ENCODE measurements at places on chromosomes 5 and 9.
A peak's percentile ranks its signal among the peaks of the same experiment; 100 is the strongest.

- DNase-seq: no peak
These were observed 3.2 kb upstream of the MAPK9 start for GRCh38 chr5:180294913-180295555.

GRCh38 chr5:177487975-177488374 is 9.4 kb downstream of the PDLIM7 start:
- DNase-seq: no peak

DNA sequence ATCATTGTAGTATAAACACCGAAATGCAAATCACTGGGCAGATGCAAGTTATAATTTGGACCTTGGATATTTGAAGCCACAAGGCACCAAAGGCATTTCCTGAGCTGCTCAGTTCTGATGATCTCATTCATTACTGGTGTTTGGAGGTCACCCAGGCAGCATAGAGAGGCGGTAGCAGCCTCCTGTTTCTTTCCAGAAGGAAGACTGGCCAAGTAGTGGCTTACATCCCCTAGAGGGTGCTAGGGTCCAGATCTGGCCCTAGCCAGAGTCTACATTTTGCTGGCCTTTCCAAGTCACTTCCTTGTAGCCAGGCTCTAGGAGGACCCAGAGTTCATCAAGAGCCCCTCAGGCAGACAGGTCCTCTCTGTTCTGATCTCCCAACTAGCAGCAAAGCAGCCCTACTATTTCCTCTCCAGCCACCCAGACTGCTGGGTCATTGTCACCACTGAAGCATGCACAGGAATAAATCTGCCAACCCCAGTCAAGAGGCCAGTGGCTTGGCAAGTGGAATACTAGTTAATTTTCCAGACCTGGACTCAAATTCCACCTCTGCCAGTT is 33.4 kb upstream of the TTC1 start:
- no peak for DNase-seq

- no peak for DNase-seq
These were observed 8.6 kb downstream of the GBGT1 start for GRCh38 chr9:133155156-133155555.

- peak; percentile 84 for DNase-seq
These were observed 532.2 kb downstream of the ACTL7B start for GRCh38 chr9:108323615-108324014.
